ENCODE measurements at places on chromosomes 4 and X.

DNA sequence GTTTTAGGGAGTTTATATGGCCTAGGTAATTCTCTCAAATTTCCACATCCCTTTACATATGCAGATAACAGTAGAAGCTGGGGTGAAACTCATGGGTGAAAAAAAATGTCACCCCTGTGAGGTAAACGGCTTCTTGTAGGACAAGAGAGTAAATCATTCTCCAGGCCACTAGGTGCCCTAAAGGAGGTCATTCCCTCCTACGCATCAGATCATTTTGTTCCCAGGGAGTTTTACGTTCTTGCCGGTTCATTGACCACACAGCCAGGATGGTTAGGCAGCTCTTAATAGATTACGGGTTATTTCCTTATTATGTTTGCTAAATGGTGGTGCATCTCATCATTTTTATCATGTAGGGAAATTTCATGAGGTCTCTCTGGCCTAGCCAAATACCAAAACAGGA, 225.8 kb upstream of the NOCT start:
- no peak for DNase-seq

DNA sequence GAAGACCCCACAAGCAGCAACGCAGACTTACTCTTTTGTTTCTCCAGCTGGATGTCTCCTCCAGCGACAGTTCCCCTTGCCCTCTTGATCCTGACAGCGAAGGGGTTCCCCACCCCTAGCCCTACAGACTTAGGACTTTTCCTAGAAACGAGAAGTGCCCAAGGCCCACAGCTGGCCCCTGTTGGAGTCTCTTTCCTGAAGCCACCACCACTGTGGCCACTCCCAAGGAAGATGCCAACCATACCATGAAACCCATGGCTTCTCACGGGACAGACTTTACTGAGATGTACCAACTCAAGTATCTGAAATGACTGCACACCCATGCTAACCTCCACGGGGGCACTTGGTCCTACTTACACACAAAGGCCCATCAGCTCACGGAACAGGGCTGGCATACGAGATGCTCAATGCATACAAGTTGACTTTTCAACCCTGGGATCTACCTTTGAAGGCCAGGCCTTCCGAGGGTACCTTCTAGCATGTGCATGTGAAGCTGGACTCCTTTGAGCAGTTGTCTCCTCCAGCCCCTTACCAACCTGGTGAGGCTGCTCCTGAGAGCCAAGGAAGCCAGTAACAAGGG, 924 bp upstream of the IRAK1 start:
- DNase-seq, result no peak

GRCh38 chrX:137575596-137576255, 9.8 kb downstream of the ZIC3 start:
- no peak for DNase-seq

- DNase-seq, result no peak
Observed at GRCh38 chrX:103941201-103941975, 21.0 kb upstream of the TMSB15B start.

- no peak for DNase-seq
Observed at GRCh38 chr4:122604146-122604545, 16.7 kb downstream of the IL21 start.

DNA sequence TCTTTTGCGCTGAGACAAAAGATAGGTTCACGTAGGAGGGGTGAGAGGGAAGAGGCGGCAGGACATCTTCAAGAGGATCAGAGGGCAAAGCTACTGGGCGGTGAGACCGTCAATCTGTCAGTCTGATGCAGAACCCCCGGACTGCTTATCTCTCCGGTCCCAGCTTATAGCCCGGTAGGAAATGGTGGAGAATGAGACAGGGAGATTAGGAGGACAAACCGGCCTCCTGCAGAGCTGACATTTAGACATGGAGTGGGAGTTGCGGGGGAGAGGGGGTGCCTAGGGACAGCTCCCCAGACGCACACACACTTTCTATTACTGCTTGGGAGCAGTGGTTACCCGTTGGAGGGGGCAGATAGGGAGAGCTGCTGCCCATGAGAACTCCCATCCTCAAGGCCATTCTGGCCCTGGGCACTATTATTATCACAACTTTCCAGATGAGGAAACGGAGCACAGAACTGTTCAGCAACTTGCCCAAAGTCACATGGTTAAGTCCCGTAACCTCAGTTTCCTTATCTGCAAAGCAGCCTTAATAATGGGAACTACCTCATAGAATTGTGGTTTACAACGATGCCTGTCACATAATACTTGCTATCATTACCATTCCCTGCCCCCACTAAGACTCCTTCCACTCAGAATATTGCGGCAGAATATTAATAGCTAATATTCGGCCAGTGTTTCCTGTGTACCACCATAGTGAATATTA, 1.1 kb upstream of the HDAC6 start:
- DNase-seq, result peak; percentile 69
